ENCODE measurements at places on chromosomes 12 and 14.
A peak's percentile ranks its signal among the peaks of the same experiment; 100 is the strongest.

GRCh38 chr12:49945394-49946080 lies 5.0 kb upstream of the AQP2 start:
- no peak for DNase-seq

DNA sequence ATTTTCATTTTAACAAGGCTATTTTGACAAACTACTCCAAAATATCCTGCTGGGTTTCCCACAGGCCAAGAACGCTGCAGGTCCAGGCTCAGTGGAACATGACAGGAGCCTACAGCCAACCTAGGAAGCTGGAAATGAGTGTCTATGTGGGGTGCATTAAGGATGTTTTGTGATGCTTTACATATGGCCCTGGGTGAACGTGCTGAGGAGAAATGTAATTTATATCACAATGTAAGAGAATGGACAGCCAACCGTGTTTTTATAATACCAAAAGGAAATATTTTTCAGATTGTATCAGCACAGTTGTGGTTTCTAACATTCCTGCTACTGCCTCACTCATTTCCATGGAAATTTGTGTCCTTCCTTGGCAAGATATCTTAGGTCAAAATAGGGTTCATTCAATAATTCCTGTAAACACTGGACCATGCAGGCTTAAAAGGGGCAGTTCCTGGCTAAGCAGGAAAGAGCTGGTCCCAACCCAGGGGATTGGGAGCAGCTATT lies 51.5 kb downstream of the ST8SIA1 start:
- DNase-seq: no peak

GRCh38 chr14:20164462-20164861 lies 25.8 kb downstream of the OR4N5 start:
- DNase-seq: no peak

GRCh38 chr12:67854351-67854750 lies 134.9 kb upstream of the IFNG-AS1 start:
- DNase-seq: no peak

- no peak for DNase-seq
Observed at GRCh38 chr14:50778721-50779483, 52.1 kb downstream of the NIN start.

DNA sequence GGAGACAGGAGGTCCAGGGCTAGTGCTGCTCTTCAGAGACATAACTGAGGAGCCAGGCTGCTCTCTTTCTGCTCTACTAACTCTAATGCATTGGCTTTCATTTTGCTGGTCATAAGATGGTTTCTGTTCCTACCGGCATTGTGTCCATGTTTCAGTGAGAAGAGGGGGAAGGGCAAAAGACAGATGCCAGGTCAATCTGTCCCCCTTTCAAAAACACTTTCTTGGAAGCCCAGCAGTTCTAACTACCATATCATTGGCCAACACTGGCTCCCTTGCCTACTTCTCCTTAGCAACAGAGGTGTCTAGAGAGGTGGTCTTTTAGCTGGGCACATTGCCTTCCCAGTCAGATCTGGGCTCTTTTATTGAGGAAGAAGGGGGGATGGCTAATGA lies 63.9 kb downstream of the TGFB3 start:
- DNase-seq: no peak

DNA sequence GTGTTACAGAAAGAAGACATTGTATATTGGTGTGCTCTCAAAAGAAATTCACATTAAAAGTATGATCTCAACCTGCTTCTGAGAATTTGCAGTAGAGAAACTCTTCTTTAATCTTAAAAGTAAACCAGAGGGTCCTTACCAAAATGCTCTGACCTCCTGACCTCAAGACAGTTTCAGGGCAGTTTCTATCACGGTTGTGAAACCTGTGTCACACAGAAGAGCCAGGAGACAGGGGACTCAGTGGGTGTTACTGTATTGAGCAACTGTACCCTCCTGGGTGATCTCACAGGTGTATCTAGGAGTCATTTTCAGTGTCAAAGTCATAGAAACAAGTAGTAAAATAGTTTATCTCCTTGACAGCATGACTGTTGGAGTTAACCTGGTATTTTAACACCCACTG lies 178.0 kb downstream of the GRIP1 start:
- no peak for DNase-seq

DNA sequence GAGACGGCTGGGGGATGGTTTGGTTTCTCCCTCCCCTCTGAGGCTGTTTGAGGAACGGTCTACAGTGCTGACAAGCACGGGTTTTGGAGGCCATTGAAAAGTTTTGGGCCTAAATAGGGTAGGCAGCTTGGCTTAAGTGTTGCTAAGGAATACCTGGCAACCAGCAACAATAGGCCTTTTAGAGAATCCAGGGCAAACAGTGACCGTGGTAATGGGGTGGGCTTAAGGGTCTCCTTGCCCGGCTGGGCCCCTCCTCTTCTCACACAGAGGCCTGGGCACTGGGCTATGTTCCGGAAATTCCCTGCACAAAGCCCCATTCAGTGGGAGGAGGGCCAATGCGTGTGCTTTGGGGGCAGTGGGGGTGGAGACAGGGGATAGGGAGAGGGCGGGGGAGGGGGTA lies 55.4 kb downstream of the ASCL1 start:
- peak; percentile 32 for DNase-seq

DNA sequence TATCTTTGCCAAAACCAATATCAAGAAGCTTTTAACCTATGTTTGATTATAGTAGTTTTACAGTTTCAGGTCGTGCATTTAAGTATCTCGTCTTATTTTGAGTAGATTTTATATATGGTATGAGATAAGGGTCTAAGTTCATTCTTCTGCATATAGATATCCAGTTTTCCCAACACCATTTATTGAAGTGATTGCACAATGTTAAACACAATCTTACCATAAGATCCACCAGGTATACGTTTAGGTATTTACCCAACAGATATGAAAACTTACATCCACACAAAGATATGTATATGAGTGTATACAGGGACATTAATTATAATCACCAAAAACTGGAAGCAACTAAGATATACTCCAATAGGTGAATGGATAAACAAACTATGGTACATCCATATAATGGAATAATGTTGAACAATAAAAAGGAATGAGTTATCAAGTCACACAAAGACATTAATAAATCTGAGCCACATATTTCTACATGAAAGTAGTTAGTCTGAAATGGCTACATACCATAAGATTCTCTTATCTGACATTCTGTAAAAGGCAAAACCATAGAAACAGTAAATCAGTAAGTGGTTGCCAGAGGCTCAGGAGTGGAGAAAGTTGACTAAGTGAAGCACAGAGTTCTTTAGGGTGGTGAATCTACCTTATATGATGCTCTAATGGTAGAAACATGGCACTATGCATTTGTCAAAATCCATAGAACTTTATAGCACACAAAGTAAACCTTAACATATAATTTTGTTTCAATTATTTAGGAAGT lies 222.6 kb downstream of the NUAK1 start:
- DNase-seq: no peak

DNA sequence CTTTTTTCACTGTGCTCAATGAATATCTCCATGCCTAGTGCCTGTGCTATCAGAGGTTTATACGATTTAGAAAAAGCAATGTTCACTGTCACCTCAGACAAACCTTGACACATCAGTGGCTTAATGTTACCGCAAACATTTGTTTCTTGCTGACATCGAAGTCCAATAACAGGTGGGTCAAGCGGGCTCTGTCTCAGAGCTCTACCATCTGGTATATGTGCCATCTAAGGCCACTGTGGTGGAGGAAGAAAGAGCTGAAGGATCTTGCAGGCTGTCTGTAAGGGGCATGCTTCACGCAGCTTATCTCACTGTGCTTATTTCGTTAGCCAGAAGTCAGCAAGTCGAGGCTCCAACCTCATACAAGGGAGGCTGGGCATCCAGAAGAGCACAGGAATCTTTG lies 189.5 kb upstream of the NTF3 start:
- DNase-seq: no peak

DNA sequence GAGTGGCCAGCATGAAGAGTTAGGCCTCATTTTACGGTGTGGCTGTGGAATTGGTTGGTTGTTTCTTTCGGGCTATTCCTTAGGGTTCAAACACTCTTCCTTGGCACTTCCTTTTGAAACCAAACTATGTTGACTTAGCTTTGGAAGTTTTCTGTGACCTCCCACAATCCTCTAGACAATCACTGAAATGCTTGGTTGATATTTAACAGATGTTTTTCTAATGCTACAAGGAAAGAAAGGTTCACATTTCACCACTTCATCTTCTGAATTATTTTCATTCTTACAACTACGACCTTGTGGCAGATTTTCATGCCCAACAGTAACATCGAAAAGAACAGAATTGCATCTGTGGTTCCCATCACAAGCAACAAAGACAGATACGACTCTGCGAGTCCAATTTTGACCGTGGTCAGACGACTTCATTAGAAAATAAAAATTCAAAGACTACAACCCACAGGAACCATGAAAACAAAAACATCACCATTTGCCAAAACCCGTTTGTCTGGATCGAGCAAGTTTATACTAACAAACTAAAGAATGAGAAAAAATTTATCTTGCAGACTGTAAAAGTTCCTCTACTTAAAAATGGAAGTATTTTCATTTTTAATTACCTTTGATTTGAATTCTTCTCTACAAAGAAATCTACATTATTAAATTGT lies 16.9 kb downstream of the PRKAB1 start:
- no peak for DNase-seq

DNA sequence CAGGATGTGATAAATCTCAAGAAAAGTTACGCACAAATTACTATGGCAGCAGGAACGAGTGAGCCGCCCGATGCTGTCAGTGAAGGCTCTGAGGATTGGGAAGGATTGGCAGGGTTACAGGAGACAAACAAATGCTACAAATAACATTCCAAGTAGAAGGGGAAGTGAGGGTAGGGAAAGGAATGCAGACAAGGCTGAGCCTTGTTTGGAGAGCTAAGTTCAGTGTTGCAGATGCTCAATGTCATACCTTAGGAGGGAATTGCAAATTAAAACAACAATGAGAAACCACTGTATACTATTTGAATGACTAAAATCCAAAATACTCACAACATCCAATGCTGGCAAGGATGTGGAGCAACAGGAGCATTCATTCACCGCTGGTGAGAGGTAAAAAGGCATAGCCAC lies 1.3 kb downstream of the CLEC9A start:
- no peak for DNase-seq

DNA sequence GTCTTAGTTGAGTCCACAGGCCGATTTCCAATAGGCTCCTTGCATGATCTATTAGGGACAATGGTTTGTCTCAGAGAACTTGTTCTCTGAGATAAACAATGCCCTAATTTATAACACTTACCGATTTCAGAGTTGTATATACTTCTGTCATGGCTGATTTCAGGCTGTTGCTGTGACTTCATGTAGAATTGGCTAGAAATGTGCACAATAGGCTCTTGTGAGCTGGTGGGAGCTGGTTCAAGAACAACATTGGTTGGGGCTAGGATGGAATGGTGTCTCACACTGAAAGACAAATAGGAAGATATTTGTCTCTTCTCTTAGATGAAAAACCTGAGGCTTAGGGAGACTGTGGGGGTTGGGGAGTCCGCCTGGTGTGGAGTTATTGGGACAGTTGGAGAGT lies 6.7 kb upstream of the KRT86 start:
- DNase-seq: no peak

GRCh38 chr14:49935526-49935925 lies 42.6 kb downstream of the ARF6 start:
- DNase-seq: no peak

GRCh38 chr14:102901633-102902032 lies 20.8 kb upstream of the AMN start:
- no peak for DNase-seq

- DNase-seq: no peak
Observed at GRCh38 chr12:71810921-71811320, 28.6 kb upstream of the TBC1D15 start.

DNA sequence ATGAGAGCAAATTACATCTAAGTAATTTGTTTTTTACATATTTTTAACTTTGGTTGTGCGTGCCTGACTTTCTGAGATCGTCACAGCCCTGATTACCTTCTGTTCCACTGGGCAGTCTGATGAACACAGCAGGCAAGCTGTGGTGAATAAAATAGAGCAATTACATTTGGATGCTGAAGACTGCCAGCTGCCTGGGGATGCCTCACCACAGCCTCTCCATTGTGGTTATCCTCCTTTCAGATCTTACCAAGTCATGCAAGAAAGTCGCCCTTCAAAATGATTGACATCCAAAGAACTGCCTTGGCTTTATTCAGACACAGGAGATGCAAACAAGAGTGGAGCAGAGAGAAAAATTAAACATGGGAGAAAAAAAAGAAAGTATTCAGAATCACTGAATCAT lies 456.6 kb upstream of the TMPO start:
- DNase-seq: no peak

GRCh38 chr12:124881123-124881522 lies 17.5 kb upstream of the SCARB1 start:
- DNase-seq: no peak

DNA sequence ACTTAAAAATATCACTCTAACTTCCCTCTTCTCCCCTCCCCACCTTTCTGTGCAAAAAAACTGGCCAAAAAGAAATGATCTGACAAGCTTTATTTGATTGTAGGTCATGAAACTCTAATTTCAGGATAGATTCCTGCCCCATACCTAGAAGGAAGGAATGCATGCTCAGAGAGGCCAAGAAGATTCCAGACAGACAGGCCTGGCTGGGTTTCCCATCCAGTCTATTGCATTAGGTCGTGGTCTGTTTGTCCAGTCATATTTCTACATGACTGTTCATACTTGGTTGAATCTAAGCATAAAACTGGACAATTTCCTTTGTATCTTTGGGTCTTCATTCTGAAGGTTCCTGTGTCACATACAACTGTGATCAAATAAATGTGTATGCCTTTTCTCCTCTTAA lies 20.0 kb upstream of the SLC15A5 start:
- DNase-seq: no peak

All from NCI-H1092 (cell line).